ENCODE measurements at places on chromosomes 6 and 20.

DNA sequence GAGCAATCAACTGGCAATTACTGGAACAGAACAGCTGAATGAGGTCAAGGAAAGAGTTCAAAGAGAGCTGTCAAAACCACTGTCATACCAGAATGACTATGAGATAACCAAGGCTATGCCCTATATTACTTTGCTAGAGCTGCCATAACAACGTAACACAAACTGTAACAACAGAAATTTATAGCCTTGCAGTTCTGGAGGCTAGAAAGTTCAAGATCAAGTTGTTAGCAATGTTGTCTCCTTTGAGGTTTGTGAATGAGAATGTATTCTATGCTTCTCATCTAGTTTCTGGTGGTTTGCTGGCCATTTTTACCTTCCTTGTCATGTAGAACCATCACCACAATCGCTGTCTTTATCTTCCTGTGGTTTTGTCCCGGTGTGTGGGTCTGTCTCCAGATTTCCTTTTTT is 1323.0 kb upstream of the GJE1 start:
- no peak for DNase-seq

DNA sequence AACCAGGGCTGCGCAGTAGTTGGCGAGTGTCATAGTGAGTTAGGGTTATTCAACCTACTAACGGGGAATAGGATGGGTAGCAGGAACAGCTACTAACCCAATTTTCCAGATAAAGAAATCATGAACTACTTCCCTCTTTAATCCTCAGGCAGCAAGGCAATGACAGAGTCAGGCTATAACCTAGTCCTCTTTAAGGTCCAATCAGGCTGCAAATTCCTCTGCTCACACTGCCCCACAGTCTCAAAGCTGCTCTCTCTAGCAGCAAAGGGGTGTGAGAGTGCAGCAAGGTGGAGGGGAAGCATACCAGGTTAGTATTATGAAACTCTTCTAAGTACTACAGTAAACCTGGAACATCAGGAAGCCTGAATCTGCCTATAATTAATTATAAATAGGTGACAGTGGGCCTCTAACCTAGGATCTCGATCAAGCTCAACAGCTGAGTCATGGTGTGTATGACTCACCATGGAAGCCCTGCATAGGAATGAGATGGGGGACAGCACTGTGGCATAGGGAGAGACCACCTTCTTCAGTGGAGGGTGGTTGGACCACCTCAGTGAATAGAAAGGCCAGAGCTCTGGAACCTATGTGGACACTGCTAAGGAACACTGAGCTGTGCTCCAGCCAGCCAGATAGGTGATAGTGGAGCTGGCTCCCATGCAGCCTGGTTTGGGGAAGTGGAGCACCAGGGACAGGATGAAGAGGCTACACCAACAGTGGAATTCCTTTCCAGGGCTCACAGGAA is 7.9 kb downstream of the PEX6 start:
- no peak for DNase-seq

DNA sequence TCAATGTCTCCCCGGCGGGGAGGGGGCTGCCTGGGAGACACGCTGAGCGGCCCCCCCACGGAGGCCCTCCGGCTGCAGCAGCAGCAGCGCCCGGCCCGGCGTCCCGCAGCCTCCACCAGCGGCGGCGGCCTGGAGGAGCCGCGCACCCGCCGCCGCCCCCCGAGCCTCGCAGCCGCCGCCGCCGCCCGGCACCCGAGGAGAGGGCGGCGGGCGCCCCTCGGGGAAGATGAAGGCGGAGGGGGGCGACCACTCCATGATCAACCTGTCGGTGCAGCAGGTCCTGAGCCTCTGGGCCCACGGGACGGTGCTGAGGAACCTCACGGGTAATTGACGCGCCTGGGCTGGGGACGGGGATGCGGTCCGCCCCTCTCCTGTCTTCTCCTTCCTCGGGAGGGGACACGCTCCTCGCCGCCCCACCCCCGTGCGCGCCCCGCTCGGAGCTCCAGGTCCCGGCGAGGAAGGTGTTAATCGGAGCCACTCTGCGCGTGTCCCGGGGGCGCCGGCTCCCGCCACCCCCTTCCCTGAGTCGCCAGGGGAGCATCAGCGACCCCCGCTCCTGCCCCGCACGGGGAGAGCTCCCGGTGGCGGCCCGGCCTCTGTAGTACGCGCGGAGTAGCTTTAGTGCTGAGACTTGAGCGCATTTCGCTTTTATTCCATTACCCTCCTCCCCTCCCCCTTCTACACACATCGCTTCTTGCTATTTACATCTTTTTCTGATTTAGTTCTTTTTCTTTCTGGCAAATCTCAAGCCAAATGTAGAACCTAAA is 686 bp downstream of the TMEM170B start:
- DNase-seq = peak; percentile 7

DNA sequence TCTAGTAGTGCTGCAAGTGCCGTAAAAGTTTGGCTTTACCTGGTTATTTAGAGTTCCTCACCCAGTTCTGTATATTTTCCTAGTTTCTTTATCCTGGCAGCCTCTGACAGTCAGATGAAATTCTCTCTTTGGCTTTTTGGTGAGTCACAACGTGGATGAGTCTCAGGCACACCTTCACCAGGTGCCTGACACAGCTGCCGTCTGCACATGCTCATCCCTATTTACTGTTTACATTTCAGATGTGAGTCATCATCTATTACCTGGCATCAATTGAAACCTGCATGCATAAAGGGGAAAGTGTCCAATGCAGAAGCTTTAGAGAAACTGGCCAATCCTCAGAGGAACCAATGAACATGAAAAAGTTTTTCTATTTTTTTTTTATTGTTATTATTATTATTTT is 33.3 kb upstream of the ADGRF4 start:
- no peak for DNase-seq

DNA sequence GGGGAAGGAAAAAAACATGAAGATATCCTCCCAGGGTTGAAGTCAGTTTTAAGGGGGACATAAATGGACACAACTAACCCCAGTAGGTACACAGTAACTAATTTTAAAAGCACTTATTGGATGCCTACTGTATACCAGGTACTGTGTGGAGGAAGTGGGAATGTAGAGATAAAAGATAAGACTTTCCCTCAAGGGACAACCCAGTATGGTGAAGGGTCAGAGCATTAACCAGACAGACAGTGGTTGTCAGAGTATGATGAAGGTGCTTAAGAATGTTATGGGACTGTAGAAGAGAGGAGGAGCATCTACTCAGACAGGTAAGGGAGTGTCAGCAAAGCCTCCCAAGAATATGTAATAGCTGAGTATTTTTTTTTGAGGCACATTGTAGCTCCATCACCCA is 906 bp downstream of the ABCF1 start:
- no peak for DNase-seq

DNA sequence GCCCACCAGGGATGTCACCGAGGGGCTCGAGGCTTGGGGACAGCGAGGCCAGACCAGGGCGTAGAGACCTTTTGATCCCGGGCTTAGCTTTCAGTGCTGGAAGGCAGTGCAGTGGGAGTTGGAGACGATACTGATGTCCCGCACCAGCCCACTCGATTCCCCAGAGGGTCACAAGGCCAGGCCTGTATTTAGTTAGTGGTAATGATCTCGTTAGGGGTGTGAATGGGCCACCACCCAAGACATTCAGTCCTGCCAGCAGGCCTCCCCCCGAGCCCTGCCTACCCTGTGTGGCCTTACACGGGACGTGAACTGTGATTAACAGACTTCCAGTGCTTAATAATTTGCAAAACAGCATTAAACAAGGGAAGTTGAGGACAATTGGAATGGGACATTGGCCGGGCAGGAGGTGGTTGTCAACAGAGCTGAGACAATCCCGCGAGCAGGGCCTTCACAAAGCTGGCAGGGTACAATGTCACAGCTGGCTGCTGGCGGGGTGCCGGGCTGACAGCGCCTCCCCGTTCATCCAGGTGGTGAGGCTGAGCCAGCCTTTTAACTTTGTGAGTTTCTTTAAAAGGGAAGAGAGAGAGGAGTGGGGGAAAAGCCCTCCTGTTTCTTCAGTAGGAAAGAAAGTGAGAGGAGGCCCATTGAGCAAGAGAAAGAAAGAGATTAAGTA is 175.3 kb upstream of the RALGAPA2 start:
- no peak for DNase-seq

DNA sequence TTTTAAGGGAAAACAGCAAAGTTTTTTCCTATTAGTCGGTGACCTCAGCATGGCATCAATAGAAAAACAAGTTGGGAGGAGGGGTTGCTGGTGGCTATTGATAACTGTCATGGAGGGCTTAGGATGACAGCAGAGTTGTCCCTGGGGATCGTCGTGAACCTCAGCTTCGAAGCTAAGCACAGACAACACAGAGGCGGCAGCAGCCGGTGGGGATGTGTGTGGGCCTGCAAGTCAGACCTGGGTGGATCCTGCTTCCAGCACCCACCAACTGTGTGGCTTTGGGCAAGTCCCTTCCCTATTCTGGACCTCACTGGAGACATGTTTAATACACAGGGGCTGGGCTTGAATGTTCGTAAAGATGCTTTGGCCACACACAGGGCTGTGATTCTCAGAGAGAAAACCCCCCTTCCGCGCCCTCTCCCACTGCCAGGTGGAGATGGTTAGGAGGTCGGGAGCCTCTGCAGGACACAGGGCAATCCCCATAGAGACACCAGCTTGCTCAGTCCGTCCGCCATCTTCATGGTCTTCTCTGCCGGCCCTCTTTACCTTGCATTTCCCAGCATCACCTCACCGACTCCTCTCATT is 83.1 kb upstream of the TOX2 start:
- no peak for DNase-seq

DNA sequence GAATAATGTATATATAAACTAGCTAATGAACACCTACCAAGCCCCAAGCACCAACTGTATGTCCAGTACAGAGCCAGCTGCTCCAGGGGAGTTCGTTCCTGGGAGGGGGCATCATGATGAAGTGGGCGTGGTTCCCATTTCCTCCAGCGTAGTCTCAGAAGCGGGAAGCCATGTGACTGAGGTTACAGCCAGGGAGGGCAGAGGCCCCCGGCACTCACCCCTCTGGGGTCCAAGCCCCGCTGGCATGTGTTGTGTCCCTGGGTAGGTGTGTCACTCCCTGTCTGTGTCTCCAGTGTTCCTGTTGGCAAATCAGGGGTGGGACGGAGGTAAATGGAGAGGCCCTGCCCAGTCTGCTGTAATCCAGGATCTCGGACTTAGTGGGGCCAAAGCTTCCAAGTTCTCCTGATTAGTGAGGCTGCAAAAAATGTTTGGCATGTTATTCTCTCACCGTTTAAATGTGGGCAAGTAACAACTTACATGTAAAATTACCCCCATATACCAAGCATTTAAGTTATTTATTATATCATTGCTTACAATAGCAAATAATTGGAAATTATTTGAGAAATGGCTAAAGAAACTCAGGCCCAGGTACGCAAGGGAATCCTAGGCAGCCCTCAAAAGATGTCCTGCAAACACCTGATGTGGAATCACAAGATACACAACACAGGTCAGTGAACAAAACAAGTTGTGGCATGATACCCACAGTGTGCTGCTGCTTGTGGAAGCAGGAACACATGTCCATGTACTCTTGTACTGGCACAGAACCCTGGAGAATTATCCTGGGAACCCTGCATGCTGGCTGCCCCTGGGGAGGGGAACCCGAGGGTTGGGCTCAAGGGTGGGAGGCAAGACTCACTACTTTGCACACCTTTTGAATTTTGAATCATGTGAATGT is 22.2 kb downstream of the FAM110A start:
- DNase-seq = no peak

- DNase-seq = no peak
These were observed 68.3 kb downstream of the NOL4L start for GRCh38 chr20:32516583-32517517.

DNA sequence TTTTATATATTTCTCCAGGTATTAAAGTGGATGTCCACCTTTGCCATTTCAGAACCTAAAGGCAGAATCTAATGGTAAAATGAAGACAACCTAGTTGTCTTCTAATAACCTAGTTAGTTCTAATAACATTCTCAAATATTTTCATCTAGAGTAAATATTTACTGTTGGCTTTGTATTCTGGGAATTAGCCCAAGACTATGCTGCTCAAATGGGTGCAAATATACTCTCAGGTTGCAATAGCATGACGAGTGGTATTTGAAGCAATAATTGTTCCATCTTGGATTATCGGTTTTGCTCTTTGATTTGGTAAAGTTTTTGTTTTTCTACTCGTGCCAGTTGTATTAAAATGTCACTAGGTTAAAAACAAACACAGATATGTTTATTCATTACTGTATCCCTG is 21.0 kb upstream of the RSPH4A start:
- DNase-seq = no peak

DNA sequence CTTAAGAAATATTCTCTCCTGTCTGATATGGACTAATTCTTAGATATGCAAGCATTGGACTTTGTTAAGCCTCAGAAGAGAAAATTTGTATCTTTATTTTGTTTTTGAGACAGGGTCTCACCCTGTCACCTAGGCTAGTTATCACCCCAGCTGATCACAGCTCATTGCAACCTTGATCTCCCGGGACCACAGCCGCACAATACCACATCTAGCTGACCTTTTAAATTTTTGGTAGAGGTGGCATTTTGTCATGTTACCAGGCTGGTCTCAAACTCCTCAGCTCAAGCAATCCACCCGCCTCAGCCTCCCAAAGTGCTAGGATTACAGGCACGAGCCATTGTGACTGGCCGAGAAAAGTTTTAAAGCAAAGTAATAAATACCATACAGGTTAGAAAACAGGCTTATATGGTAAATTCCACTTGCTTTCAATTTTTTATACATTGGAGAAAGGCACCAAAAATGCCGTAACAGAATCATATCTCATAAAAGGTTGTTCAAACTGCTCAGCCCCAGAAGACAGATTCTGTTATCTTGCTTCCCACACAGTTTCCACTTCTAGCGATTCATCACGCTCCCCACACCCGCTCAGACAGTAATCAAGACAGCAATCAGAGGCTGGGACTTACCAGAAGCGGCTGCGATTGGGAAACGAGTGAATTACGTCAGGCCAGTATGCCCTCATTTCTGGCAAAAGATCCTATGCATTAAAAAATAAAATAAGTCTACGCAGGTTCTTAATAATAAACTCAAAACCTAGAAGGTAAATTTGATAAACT is 13.8 kb downstream of the RNASET2 start:
- no peak for DNase-seq

GRCh38 chr6:109024784-109025183 is 69.9 kb downstream of the SESN1 start:
- DNase-seq = no peak

DNA sequence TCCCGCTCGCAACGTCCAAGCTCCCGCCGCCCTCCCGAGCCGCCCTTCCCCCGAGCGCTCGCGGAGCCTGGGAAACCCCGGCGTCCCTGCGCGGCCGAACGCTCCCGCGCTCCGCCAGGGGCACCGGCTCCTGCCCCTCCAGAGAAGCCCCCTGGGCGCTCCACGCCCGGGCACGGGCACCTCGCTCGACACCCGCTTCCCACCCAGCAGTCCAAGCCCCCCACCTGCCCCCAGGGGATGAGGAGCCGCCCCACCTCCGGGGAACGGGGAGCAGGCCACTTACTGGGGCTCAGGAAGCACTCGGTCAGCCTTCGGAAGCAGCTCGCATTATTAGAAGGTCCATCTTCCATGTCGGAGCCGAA is 1.4 kb downstream of the PDE10A start:
- DNase-seq = no peak

- no peak for DNase-seq
These were observed 33.2 kb upstream of the TASP1 start for GRCh38 chr20:13671916-13672378.

DNA sequence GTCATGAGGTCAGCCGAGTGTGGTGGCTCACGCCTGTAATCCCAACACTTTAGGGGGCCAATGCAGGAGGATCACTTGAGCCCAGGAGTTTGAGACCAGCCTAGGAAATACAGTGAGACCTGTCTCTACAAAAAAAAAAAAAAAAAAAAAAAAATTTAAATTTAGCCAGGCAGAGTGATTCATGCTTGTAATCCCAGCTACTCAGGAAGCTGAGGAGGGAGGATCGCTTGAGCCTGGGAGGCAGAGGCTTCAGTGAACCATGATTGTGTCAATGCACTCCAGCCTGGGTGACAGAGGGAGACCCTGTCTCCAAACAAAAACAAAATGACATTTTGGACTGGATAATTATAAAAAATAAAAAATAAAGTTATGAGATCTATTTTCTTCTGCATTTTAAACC is 56.2 kb downstream of the ADGRF1 start:
- no peak for DNase-seq

Measured in cortex of kidney (tissue), 1 donor.